ENCODE measurements at places on chromosomes 6 and 20.

DNA sequence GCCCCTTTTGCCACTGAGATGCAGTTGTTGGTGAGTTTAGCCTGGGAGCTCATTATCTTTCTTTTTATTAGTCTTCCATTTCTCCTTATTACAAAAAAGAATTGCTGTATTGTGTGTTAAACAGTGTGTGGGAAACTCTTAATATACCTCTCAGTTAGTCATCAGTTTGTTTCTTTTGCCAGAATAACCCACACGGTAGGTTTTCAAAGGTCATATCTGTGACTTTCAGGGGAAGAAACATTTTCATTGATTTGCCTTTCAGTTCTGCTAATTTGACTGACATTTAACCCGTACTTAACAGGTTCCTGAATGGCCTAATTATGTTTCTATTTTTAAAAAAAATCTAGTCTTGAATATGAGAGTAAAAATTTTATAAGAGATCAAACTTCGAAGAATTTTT is 145.3 kb downstream of the KHDC1L start:
- no peak for DNase-seq

DNA sequence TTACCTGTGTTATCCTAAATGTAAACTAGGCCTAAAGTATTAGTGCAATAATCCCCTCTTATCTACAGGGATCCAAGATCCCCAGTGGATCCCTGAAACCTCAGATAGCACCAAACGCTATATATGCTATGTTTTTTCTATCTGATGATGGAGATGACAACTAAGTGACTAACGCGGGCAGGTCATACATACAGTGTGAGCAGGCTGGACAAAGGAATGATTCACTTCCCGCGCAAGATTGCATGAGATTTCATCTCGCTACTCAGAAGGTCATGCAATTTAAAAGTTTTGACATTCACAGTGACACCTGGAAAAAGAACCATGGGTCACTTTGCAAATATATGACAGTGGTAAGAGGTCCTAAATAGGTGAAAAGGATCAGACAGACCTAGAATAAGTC is 875.9 kb downstream of the HACE1 start:
- no peak for DNase-seq

GRCh38 chr6:116877743-116878142 is 701 bp downstream of the RFX6 start:
- DNase-seq = no peak

DNA sequence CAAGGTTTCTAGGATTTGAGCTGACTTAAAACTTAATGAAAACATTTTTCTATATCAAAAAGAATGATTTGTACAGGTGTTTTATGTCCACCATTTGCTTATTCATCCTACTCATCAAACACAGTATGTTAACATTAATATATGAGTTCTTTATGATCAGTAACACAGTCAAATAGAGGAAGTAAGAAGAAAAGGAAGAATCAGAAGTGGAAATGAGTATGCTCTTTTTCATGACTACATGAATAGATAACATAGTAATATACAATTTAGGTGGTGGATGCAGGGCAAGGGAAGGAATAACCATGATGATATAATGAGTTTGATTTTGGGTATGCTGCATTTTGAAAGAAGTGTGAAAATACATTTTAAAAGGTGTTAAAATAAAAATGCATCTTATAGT is 16.5 kb downstream of the KPNA5 start:
- no peak for DNase-seq

DNA sequence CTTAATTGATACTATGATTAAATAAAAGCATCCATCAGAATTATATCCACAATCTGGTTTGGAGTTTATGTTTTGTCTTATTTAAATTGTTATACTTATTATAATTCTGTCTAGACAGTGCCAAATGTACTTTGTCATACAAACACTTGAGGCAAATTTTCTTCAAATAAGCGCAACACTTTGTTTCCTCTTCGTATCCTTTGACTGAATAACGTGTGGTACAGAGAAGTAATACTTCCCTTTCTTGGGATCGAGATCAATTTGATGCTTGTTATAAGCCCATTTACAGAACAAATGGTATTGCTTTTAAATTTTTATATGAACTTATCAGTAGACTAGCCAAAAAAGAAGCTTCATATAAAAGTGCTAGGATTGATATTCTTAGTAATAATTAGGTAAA is 111.0 kb downstream of the ATG5 start:
- DNase-seq = no peak

DNA sequence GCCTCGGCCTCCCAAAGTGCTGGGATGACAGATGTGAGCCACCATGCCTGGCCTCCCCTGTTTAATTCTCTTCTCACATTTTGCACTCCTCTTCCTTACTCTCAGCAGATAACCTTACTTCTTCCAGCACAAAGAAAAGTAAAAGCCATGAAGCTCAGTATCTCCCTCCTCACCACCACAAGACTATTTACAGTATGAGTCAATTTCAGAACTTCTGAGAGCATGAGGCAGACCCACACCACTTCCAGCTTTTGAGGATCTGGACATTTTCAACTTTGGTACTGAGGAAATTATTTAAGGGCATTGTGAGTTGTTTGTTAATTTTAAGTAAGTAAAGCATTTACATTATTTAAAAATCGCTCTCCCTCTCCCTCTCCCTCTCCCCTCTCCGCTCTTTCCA is 8.0 kb upstream of the SNX3 start:
- no peak for DNase-seq

GRCh38 chr6:132792510-132792909 is 5.9 kb downstream of the SLC18B1 start:
- no peak for DNase-seq

- DNase-seq = no peak
These were observed 3.4 kb downstream of the COL9A1 start for GRCh38 chr6:70299456-70299855.

DNA sequence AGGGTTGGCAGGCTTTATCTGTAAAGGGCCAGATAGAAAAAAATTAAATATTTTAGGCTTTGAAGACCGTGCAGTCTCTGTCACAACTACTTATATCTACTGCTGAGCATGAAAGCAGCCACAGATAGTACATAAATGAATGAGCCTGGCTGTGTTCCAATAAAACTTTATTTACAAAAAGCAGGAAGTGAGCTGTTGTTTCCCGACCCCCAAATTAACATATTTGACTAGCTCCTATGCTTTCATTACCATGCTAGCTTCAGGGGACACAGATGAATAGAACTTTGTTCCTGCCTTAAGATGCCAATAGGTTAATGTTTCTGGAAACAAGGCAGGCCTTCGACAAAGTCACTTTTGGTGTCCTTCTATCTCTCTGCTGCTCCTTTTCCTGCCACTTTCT is 1058.0 kb upstream of the FLRT3 start:
- DNase-seq = no peak

GRCh38 chr6:73145690-73146089 is 79.6 kb downstream of the KHDC1L start:
- no peak for DNase-seq

DNA sequence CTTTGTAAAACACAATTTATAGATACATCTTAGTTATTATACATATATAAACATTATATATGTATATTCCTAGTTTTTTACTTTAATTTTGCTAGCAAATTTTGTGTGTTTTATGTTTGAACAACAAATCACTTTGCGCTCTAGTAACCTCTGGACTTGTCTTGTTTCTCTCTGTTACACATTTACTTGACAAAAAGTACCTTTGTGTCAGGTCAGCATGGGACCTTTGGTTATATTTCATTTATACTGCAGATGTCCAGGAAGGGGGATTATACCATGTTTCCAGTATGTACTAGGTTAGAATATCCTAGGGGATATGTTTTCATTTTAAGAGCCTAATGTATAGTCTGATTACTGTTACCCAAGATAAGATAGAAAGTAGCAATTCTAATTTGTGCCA is 28.5 kb upstream of the ELOVL5 start:
- no peak for DNase-seq

DNA sequence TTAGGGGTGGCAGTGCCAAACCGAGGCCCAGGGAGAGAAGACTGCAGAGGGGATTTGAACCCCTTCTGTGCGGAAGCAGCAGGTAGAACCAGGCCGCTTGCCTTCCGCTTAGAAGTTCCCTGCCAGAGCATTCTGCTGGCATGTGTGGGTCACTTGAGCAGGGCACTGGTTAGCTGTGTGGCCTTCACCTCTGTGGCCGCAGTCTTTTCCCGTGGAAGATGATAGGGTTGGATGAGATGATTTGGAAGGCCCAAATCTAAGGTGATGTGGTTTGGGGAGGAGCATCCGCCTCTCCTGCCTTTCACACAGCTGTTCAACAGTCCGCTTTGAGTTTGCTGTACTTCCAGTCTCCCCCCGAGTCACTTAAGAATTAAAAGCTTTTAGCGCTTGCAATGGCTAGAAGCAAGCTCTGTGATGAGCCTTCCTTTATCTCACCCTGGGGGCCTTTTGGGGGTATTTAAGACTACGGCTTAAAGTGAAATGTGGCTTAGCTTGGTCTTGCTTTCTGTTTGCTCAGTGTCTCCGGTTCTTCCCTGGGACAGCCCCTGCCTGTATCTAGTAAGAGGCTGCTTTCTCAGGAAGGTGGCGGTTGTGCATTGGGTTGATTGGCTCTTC is 743 bp downstream of the CMTR1 start:
- DNase-seq = peak; percentile 7

DNA sequence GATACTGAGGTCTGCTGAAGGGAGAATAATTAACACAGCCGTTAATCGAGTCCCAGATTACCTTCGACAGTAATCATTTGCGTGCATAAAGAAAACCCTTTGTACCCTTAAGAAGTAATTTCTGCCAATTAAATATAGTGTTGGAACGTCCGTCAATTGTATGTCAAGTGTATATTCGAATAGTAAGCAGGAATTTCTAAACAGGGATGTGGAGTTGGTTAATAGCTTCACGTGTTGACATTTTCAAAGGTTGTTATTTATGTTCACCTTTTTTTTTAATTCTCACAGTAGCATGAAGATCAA is 798 bp upstream of the SNAP91 start:
- no peak for DNase-seq
